ENCODE measurements at places on chromosomes 1 and 21. TPM values are rescaled to one million over a fixed set of nuclear protein-coding genes. Genes with fewer than 3 reads are reported as not detected.
A peak's percentile ranks its signal among the peaks of the same experiment; 100 is the strongest.

DNA sequence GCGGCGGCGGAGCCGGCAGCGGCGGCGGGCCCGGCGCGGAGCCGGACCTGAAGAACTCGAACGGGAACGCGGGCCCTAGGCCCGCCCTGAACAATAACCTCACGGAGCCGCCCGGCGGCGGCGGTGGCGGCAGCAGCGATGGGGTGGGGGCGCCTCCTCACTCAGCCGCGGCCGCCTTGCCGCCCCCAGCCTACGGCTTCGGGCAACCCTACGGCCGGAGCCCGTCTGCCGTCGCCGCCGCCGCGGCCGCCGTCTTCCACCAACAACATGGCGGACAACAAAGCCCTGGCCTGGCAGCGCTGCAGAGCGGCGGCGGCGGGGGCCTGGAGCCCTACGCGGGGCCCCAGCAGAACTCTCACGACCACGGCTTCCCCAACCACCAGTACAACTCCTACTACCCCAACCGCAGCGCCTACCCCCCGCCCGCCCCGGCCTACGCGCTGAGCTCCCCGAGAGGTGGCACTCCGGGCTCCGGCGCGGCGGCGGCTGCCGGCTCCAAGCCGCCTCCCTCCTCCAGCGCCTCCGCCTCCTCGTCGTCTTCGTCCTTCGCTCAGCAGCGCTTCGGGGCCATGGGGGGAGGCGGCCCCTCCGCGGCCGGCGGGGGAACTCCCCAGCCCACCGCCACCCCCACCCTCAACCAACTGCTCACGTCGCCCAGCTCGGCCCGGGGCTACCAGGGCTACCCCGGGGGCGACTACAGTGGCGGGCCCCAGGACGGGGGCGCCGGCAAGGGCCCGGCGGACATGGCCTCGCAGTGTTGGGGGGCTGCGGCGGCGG lies 1.0 kb downstream of the ARID1A start:
- no peak for DNase-seq

DNA sequence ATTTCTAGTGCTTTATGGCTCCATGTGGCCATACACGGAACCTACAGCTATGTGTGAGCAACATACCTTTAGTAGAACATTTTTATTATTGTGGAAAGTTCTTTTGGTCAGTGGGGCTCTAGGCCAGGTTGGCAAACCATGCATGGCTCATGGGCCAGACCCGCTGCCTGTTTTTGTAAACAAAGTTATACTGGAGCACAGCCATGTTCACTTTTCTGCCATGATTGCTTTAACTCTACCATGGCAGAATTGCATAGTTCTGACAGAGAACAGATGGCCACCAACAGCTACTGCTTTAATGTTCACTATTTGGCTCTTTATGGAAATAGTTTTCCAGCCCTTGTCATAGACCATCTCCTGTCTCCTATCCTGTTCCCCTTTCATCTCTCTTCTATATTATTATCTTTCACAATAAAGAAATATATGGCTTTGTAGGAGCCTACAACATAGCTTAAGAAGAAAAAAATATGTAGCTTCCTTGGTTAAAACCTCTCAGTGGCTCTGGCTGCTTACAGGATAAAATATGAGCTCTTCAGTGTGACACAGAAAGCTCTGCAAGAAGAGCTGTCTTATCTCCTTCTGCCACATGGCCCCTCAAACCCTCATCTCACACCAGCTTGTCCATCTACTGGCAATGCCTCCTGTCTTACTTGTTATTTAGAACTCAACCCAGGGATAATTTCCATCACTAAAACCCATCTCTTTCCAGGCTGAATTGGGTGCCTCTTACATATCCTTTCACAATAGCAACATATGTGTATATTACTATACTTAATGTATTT lies 54.6 kb upstream of the RWDD3 start:
- peak; percentile 90 for DNase-seq

DNA sequence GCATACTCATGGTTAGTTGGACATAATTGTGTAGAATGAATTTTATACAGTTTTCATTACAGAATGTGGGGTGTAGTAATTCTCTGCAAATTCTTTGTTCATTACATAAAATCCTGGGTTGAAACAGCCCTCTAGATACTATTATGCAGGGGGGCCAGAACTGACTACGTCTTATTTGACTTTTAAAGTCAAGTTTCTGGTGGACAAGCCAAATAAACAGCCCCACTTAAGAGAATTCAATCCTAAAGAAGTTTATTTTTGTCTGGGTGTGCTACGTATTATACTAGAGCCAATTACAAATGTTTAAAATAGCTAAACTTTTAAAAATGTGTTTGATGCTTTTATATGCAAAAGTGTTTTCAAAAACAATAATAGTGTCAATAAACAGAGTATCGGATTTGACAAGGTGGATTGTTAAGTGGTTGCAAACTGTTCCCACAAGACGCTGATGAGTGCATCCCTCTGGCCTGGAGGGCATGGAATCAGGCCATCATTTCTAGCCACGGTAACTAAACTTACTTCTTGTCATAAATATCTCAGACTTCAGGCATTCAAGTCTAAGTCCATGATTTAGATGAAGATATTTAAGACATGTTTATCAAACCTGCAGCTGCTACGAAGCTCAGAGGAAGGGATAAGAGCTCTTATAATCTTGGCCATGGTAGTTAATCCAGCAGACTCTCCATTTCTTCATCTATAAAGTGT lies 646.3 kb downstream of the KIF26B start:
- peak; percentile 66 for DNase-seq

DNA sequence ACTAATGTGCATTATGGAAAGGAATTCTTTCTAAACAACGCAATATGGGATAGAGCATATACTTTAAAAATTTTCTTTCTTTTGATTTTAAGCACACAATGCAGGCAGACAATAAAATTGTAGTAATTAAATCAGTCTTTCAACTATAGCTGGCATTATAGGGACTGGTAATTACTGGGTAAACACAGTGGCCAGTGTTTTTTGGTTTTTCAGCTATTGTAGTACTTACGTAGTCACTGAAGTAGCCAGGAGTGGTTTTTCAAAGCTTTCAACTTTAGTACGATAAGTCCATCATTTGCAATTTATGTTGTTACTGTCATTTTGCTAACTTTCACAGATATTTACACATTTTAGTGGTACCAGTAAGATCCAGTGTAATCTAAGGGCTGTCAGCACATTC lies 50.6 kb downstream of the RAB3GAP2 start:
- DNase-seq = no peak

GRCh38 chr1:180155182-180155682 lies 563 bp downstream of the QSOX1 start:
- DNase-seq = peak; percentile 23

DNA sequence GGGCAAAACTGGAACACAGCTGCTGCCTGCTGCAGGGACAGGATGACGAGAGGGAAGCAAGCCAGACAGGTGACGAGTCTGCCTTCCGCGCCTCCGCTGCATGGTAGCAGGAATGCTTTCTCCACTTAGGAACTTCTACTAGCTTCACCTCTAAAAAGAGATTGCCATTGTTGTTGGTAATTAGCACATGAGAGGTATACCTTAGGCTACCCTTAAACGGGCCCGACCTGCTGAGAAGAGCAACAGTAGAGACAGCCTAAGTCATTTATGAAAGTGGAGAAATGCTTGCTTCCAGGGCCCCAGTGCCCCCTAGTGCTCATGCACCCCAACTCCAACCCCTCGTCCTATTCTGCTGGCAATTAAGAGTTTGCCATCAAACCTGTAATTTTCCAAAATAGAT lies 96.9 kb upstream of the AKT3 start:
- no peak for DNase-seq

- DNase-seq = no peak
These were observed 12.0 kb upstream of the PRELP start for GRCh38 chr1:203463469-203464062.

GRCh38 chr1:179206812-179207211 lies 22.7 kb downstream of the ABL2 start:
- DNase-seq = no peak

DNA sequence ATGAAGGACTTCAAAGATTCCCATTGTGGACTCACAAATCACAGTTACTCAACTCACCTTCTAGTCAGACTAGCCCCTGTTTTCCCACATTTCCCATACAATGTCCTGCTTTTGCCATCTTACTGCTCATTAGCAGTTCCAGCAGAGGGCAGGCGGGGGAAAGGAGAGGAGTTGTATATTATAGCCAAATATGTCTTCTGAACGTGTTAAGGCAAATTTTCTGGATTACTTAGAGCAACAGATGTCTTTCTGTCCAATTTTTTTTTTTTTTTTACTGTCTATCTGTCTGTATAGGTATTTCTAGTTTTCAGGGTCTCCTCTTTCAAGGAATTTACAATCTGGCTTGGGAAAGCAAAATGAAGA lies 29.9 kb upstream of the DDAH1 start:
- peak; percentile 7 for DNase-seq

DNA sequence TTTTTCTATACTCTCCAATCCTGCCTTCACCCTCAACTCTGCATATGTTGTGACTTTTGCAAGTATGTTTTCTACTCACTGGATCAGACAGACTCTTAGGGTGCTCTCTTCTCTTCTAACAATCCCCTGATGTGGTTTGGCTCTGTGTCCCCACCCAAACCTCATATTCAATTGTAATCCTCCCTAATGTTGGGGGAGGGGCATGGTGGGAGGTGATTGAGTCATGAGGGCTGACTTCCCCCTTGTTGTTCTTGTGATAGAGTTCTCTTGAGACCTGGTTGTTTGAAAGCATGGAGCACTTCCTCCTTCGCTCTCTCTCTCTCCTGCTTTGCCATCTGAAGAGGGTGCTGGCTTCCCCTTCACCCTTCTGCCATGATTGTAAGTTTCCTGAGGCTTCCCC lies 148.9 kb upstream of the IGSF21 start:
- DNase-seq = no peak

GRCh38 chr1:15799928-15800835 lies 7.3 kb downstream of the UQCRHL start:
- DNase-seq = peak; percentile 57

GRCh38 chr1:28412731-28413130 lies 43.2 kb downstream of the PHACTR4 start:
- DNase-seq = no peak

DNA sequence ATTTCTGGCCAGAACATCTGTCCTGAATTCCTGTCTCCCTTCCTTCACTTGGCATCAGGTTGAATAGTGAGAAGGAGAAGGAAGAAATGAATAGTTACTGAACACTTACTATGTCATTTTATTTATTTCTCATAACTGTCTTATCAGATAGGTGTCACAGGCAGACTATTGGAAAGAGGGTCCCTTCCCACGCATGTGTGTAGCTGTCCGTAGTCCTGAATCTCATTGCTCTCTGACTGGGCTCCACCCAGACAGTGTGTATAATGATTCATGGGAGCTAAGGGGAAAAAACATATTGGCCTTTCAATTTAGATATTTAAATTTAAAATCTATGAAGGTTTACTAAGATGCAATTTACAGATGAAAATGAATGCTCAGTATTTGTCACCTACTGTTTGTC lies 86.1 kb downstream of the OMA1 start:
- peak; percentile 25 for DNase-seq

DNA sequence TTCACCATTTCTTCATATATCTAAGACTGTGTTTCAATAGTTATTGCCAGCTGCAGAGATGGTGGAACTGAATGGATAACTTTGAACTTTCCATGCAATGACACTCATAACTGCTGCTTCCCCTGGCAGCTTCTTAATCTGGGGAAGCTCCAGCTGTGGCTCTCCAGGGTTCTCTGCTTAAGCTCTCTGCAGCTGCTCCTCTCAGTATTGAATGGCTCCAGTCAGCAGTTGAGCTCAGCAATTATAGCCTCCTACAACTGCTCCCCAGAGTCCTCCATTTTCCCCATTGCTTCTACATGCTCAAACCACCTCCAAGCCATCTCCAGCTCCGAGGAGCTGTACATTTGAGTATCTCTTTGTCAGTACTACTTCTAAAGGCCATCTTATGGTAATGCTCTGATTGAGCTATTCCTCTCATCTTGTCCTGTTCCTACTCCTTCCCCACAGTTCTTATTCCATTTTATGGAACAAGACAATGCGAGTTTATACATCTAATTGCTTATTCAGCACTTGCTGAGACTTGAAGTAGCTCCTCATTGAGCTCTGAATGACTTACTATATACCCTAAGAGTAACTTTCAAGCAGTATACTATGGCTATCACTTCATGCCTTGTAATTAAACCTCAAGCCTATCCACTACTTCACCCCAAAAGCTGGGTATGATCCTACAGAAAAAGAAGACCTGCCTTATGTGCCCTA lies 362.4 kb downstream of the NEGR1 start:
- DNase-seq = no peak

DNA sequence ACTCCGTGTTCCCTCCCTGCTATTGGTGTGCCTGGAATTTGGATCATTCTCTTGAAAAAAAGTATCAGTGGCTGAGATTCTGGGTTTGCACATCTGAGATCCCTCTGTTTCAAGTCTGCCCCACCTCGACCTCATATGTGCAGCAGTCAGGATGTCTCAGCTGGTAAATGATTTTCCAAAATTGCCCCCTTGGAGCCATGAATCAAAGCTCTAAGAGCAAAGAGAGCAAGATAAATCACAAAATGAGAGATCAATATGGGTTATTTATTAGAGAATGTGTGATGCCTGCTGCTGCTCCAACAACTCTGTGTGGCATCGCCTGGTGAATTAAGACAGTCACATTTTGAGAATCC lies 8.5 kb downstream of the CRP start:
- no peak for DNase-seq

GRCh38 chr1:145889722-145890121 lies 4.1 kb upstream of the ANKRD35 start:
- DNase-seq = no peak

DNA sequence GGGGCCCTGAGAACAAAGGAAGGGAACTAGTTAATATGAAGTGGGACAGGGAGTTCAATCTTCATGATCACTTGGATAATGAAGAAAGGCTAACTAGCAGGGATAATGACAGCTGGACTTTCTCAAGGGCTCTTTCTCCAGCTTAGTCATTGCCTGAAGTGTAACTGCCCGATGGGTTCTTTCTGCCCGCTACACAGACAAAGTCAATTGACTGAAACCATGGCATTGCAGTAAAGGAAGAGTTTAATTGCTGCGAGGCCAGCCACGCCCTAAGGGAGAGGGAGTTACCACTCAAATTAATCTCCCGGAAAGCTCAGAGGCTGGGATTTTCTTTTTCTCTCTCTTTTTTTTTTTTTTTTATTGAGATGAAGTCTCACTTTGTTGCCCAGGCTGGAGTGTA lies 16.6 kb upstream of the SLC2A5 start:
- peak; percentile 57 for DNase-seq

- DNase-seq = peak; percentile 27
These were observed 45.4 kb upstream of the ATP1B1 start for GRCh38 chr1:169060919-169061639.

DNA sequence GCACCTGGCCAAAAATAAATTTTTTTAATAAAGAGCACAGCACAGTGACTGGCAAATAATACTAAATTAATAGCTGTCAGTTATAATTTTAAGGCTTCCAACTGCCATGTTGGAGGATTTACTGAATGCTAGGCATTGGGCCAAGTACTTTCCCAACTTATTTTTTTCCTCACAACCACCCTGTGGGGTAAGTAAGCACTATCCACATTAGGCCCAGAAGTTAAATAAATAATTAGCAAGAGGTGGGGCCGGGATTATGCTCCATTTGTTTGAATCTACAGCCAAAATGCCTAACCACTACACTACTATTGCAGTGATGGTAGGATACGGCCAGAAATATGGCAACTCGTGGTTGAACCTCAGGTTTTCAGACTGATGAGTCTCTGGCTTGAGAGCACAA lies 4.6 kb upstream of the TRNAU1AP start:
- no peak for DNase-seq

The PDPN gene
- 18.3 TPM for total RNA-seq

The TCHHL1 gene
- 6.5 TPM for total RNA-seq

The MPZ gene
- total RNA-seq = 0.48 TPM

The EXO5 gene
- 5.3 TPM for total RNA-seq

The RASAL2 gene
- 40.7 TPM for total RNA-seq

The ARMH1 gene
- total RNA-seq = not detected

The SDF4 gene
- total RNA-seq = 54.2 TPM

The COL6A2 gene
- total RNA-seq = 2,192 TPM

The CAMSAP2 gene
- total RNA-seq = 36.1 TPM

The OR2AK2 gene
- total RNA-seq = not detected

The LCA5L gene
- 19.7 TPM for total RNA-seq

The MROH9 gene
- total RNA-seq = not detected
